ENCODE measurements at places on chromosomes 5 and 9.

DNA sequence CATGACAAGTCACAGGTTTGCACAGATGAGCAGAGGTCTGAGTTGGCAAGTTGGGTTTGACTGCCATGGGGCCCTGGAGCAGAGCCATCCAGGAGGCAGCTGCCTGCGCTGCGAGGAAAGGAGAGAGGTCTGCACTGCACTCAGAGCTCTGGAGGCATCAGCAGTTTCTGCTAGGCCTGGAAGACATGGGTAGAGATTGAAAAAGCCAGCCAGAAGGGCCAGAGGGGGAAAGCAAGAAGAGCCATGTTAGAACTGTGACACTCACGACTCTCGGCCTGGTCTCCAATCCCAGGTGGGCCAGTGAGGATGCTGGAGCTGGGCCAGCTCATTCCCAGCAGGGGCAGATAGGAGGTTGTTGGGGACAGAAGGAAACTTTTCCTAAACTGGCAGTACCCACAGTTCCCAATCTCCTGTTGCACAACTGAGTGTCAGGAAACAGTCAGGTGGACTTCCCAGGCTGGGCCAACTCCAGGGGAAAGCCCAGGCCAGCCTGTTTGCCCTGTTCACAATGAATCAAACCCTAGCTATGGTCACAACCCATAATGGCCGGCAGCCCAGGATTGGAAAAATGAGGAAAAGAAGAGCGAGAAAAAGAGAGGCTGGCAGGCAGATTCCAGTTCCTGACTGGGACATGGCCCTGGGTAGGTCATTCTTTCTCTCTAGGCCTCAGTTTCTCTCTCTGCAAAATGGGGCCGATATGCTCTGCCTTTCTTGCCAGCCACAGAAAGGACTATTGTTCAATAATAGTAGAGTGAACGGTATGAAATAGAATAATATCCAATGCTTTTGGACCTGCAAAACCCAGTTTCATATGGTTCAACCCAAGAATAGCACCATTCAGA lies 7.8 kb upstream of the ORM1 start:
- no peak for DNase-seq

DNA sequence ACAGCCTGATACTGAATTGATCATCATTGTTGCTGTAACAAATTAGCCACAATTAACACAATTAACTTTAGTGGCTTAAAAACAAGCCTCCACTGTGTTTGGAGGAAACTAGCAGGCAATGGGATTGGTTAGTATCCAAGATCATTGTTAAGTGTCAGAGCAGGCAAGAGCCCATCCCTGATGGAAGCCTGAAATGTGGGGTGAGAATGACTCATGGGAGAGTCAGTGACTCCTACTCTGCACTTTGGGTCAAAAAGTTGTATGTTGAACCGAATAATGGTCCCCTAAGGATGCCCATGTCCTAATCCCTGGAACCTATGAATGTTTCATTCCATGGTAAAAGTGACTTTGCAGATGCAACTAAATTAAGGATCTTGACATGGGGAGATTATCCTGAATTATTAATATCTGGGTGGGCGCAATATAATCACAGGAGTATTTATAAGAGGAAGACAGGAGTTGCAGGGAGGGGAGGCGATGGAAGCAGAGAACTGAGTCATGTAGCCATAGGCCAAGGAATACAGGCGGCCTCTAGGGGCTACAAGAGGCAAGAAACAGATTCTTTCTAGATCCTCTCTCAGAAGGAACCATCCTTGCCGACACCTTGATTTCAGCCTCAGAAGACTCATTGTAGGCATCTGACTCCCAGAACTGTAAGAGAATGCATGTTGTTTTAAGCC lies 28.8 kb downstream of the ALG2 start:
- no peak for DNase-seq

GRCh38 chr9:117951127-117951526 lies 246.9 kb downstream of the TLR4 start:
- no peak for DNase-seq

DNA sequence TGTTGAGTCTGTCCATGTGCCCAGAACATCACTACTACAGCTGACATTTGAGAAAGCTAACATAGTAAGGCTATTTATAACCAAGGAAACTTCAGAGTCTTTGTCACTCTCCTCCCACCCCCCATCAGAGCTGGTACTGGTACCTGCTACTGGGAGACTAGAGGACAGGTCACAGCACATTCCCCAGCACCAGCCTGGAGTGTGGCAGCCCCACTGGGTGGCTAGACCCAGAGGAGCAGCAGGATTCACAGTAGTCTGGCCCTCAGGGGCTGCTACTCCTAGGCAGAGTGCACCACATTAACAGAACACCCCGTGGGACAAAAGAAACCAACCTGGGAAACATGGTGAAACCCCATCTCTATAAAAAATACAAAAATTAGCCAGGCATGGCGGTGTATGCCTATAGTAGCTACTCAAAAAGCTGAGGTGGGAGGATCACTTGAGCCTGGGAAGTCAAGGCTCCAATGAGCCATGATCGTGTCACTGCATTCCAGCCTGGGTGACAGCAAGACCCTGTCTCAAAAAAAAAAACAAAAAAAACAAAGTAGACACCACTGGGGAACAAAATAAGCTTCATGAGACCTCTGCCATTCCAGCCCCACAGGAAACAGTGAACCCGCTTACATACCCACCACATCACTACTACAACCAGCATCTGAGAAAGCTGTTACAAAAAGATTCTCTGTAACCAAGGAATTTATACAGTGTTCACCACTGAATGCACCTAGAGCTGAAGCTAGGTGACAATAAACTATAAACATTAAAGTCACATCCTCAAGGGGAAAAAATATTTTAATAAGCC lies 26.3 kb upstream of the PTGER4 start:
- DNase-seq = no peak

- no peak for DNase-seq
These were observed 95.0 kb downstream of the CRB2 start for GRCh38 chr9:123450996-123451395.

Data from globus pallidus (tissue), 1 donor.